ENCODE measurements at places on chromosomes 7 and 10. TPM values are rescaled to one million over a fixed set of nuclear protein-coding genes. Genes with fewer than 3 reads are reported as not detected.

The DLG5 gene
- total RNA-seq: 8.9 TPM

The SH3PXD2A gene
- 34.4 TPM for total RNA-seq

The NUTM2E gene
- total RNA-seq: not detected

The GPAM gene
- total RNA-seq: 22.2 TPM

The GIMAP4 gene
- total RNA-seq: 31.2 TPM

The IDI2 gene
- 0.33 TPM for total RNA-seq

The SPDYE16 gene
- total RNA-seq: 0.22 TPM

The SUGCT gene
- total RNA-seq: 5.0 TPM

The CDNF gene
- total RNA-seq: 1.5 TPM

The ARMC3 gene
- not detected for total RNA-seq

The FRMPD2 gene
- total RNA-seq: 0.38 TPM

The COL26A1 gene
- total RNA-seq: not detected

The ING3 gene
- 13.4 TPM for total RNA-seq

The HSPA12A gene
- 15.0 TPM for total RNA-seq

Measured in left ventricle myocardium inferior (tissue), 1 donor.